Skeletal muscle tissue (tissue), 5 donors: ENCODE measurements at places on chromosomes 11 and 22. TPM values are rescaled to one million over a fixed set of nuclear protein-coding genes. Genes with fewer than 3 reads are reported as not detected.

E2F8 gene
- total RNA-seq = 4.2 TPM

TSPAN32 gene
- 2.1 TPM for total RNA-seq

TMPRSS6 gene
- total RNA-seq = not detected

MS4A8 gene
- 3.7 TPM for total RNA-seq

CD59 gene
- 64.7 TPM for total RNA-seq

KMT5B gene
- total RNA-seq = 39.7 TPM

OR52A1 gene
- total RNA-seq = not detected

OR8A1 gene
- not detected for total RNA-seq

EXT2 gene
- total RNA-seq = 106 TPM

GSTT4 gene
- total RNA-seq = not detected

UCP3 gene
- 1.6 TPM for total RNA-seq

CRACR2B gene
- total RNA-seq = 5.7 TPM

FGF3 gene
- not detected for total RNA-seq

SIRT3 gene
- total RNA-seq = 14.6 TPM

ACTN3 gene
- 156 TPM for total RNA-seq

SLC16A8 gene
- total RNA-seq = 1.0 TPM

SNX32 gene
- total RNA-seq = under 0.01 TPM

ACCS gene
- 20.9 TPM for total RNA-seq

GRK3 gene
- 6.3 TPM for total RNA-seq

MS4A6A gene
- 33.4 TPM for total RNA-seq

SMIM35 gene
- total RNA-seq = not detected

SOX10 gene
- 4.2 TPM for total RNA-seq

EED gene
- total RNA-seq = 23.5 TPM

CXCR5 gene
- total RNA-seq = not detected

SUN2 gene
- 40.2 TPM for total RNA-seq

RANBP1 gene
- total RNA-seq = 85.1 TPM

C1QTNF6 gene
- 6.3 TPM for total RNA-seq

CASP5 gene
- total RNA-seq = 0.52 TPM

PGA5 gene
- not detected for total RNA-seq

PTDSS2 gene
- total RNA-seq = 21.4 TPM

CARD18 gene
- not detected for total RNA-seq

CCDC188 gene
- not detected for total RNA-seq
